ENCODE measurements at places on chromosomes 13 and 19.

- no peak for DNase-seq
Observed at GRCh38 chr13:79915114-79915811, 425.7 kb downstream of the SPRY2 start.

DNA sequence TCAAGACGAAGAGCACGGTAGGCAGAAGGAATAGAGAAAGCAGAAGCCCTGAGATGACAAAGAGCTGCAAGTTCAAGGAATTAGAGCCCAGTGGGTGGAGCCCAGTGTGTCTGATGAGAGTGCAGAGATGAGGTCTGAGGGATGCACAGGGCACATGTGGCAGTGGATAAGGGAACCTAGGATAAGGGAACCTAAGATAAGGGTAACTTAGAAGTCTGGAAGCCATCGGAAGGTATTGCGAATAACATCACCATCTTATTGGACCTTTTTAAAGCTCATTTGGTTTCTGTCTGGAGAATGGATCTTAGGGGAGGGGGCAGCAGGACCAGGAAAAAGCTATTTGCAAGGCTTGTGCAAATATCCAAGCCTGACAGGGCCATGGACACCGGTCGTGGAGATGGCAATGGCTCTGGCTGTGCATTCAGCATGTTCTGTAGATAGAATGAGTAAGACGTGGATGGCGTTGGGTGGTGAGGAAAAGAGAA lies 1.3 kb downstream of the FPR3 start:
- no peak for DNase-seq

GRCh38 chr13:73040484-73040883 lies 18.3 kb upstream of the KLF5 start:
- no peak for DNase-seq

DNA sequence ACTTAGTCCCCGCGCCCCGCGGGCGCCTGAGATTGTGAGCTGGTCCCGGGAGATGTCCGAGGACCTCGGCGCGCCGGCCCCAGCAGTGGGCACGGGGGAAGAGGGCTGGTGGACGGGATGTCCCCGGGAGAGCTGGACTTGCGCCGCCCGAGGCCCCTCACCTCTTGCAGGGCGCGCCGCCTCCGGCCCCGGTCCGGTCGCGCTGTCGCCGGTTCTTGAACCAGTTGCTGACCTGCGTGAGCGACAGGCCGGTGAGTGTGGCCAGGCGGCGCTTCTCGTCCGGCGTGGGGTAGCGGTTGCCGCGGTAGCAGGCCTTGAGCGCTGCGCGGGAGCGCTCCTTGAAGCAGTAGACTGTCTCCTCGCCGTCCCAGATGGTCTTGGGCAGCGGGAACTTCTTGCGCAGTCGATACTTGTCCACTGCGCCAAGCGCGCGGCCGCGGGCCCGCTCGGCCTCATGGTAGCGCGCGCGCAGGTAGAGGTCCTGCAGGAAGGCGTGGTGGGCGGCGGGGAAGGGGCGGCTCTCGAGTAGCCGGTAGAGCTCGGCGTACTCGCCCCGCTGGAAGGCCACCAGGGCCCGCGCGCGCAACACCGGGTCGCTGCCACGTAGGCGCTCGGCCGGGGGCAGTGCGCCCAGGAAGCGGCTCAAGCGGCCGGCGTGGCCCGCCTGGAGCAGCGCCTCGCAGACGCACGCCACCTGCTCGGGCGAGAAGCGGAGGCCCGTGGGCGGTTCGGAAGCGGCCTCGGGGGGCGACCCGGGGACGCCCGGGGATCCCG lies 984 bp downstream of the SIX5 start:
- DNase-seq = peak; percentile 78

- no peak for DNase-seq
Observed at GRCh38 chr13:73521290-73521624, 462.5 kb downstream of the KLF5 start.

- no peak for DNase-seq
Observed at GRCh38 chr13:96575423-96576320, 418.6 kb downstream of the OXGR1 start.

GRCh38 chr13:53807251-53807834 lies 778.7 kb downstream of the OLFM4 start:
- no peak for DNase-seq

GRCh38 chr13:28137596-28137995 lies 749 bp upstream of the PAN3 start:
- no peak for DNase-seq

DNA sequence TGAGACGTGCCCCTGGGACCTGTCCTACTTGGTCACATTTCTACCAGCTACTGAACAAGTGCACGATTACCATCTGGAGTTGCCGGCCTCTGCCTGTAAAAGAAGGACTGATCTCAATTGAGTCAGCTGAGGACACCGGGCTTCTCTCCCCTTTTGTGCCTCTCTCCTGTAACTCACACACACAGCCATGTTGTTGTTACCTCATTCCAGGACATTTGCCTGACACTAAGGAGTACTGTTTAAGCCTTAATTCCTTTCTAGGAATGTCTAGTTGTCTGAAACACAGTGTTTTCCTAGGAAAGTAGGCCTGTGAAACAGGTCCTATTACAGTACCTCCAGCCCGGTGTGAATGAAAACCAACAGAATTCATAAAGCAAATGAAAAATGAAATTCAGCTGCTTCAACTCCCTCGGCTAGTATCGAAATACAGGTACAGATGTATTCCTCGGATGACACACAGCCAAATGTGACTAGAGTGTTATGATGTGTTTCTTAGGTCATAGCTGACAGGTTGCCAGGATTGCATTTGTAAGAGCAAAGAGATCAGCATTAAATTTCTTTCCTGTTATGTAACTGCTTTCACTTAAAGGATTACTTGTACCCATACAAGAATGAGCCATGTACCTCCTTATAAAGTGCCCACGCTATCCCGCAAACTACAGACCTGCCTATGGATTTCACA lies 152.0 kb upstream of the IRS2 start:
- no peak for DNase-seq

DNA sequence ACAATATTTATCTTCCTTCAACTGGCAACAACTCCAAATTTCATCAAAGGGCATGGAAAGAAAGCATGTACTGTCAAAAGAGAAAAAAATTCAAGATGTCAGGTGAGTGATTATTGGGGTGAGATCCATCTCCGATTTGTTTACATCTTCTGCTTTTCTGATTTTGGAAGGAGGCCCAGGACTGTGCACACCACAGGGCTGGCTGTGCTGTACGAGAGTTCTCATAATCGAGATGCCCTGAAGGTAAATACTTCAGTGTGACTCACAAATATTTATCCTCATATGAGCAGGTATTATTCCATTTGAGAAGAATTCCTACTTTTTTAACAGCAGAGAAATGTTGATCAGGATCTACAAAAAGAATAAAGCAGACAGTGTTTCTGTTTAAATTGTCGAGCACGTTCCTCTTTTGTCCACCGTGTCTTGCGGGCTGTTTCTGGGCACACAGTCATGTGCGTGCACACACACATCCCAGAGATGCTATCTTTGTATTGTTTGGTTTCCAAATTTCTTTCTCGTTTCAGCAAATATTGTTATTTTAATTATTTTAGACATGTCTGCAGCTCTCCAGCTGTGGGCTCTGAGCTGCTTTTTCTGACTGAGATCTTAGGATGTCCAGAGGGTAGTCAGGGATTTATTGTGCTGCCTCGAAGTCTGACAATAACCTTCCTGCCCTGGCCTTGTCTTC lies 103.8 kb downstream of the KL start:
- no peak for DNase-seq
